Midbrain (tissue), 1 donor: ENCODE measurements at places on chromosomes 2 and 18.

GRCh38 chr2:204272089-204272488 is 273.2 kb upstream of the PARD3B start:
- no peak for DNase-seq

DNA sequence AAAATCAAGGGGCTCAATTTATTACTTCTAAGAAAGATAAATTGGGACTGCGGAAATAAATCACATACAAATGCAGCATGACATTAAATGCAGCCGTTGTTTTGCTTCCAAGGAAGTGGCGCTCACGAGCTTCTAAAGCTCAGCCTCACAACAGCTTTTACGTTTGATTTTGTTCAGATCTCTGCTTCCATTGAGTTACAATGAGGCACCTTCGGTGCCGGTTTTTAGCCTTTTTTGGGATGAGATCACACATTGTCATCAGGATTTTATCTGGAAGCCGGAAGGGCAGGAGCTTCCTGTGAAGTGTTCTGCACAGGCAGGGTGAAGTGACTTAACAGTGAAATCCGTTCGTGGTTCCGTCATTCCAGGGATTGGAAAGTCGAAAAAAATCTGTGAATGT is 209.8 kb downstream of the DCDC2C start:
- no peak for DNase-seq

DNA sequence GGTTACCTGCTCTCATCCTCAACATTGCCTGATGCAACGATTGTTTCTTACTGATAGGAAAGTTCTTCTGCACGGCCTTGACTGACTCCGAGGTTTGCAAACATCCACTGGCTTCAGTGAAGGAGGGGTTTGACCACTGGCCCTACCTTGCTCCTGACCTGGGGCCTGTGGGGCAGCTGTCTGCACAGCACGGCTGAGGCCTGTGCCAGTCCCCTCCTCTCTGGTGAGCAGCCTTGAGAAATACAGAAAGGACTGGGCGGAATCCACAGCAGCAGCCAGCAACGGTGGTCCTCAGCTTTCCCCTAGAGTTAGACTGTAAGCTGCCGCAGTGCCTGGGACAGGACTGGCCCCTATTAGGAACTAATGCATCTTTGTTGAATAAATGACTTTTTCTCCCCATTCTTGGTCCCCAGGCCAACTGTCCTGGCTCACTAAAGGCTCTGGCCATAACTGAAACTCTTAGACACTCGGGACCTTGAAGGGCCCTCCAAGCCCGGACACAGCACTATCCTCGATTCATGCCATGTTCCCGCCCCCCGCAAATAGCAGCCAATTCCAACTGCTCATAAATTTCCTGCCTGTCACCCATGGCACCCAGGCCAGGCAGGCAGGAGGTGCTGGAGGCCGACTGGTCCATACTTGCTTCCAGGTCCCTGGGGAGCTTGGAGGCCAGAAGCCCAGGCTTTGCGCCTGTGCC is 26.7 kb downstream of the ATOH8 start:
- no peak for DNase-seq

GRCh38 chr2:236986524-236987330 is 99.0 kb upstream of the COPS8 start:
- no peak for DNase-seq

GRCh38 chr2:161343235-161343634 is 35.0 kb downstream of the PSMD14 start:
- DNase-seq: no peak

GRCh38 chr2:237901932-237902850 is 42.8 kb downstream of the RAMP1 start:
- DNase-seq: no peak

DNA sequence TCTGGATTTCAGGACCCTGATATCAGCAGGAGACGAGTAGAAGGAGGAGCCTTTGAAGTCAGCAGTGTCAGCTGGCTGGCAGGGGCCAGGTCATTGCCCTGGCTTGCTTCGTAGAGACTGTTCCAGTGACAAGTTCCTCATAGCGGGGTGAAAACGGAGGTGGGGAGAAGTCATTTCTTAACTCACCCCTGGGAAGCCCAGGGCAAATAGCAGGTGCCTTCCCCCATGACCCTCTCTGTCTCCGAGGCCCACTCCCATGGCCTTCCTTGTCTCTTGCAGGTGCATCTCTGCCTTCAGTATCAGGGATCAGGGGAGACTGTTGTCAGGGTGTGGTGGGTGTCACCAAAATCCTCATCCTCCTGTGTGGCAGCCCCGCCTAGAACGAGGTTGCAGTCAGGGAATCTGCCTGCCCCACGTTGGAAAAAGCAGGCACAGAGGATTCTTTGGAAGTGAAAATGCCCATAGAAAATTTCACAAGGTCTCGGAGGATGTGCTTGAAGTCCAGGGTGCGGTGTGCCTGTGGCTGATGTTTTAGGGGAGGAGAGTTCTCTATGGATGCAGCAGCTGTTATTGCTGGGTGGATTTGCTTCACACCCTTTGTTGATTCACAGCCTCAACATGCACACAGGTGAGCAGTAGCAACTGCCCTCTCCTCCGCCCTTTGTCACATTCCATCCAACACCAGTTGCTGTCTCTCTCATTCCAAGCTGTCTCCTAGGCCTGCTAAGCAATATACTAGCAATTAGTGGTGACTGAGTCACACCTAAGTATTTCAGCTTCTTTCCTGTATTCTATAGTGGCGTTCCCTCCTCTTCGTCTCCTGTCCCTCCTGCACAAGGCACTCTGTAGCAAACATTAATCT is 142.6 kb upstream of the FHL2 start:
- no peak for DNase-seq

GRCh38 chr18:33611525-33612135 is 33.6 kb downstream of the ASXL3 start:
- no peak for DNase-seq

GRCh38 chr2:63078852-63079606 is 28.4 kb downstream of the OTX1 start:
- DNase-seq: no peak

GRCh38 chr2:1586923-1587840 is 157.1 kb downstream of the PXDN start:
- DNase-seq: no peak

- no peak for DNase-seq
Measured at GRCh38 chr2:138621139-138621538, 119.6 kb downstream of the SPOPL start.

DNA sequence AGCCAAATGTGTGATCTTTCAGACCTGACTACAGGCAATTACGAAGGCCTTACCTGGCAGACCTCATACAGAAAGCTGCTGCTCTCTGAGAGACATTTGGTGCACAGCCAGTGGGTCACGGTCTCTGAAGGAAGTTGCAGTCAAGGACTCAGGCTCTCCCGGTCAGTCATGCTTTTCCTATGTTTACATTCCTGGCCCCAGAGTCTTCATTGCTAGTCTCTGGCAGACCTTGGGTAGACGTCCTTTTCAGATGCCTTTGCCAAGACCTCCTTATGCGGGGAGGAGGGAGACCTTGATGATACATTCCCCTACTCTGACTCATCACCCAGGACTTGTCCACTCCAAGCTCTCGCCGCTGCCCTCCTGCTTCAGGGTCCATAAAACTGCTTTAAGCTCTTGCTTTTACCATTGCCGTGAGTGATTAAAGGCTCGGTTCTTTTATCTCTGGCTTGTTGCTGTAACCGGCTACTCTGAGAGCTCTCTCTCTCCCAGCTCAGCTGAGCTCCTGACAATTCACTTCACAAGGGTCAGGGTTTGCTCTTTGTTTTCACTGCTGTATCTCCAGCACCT is 62.0 kb upstream of the SLC35F5 start:
- no peak for DNase-seq

DNA sequence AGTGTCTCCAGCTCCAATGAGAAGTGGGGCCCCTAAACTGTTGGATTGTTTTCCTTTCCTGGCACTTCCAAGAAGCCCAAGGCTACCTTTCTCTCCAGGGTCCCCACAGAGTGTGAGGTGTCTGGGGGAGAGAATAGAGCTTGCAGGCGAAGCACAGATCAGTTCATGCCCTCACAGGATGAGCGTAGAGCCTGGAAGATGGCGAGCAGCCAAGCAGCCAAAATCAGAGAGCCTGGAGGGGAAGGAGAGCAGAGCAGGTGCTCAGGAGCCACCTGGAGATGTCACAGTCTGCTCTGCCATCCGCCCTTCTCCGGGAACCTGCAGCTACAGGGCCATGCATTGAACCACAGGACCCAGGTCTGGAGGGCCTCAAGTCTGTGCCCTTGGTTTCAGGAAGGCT is 54.7 kb upstream of the TCF7L1 start:
- no peak for DNase-seq

DNA sequence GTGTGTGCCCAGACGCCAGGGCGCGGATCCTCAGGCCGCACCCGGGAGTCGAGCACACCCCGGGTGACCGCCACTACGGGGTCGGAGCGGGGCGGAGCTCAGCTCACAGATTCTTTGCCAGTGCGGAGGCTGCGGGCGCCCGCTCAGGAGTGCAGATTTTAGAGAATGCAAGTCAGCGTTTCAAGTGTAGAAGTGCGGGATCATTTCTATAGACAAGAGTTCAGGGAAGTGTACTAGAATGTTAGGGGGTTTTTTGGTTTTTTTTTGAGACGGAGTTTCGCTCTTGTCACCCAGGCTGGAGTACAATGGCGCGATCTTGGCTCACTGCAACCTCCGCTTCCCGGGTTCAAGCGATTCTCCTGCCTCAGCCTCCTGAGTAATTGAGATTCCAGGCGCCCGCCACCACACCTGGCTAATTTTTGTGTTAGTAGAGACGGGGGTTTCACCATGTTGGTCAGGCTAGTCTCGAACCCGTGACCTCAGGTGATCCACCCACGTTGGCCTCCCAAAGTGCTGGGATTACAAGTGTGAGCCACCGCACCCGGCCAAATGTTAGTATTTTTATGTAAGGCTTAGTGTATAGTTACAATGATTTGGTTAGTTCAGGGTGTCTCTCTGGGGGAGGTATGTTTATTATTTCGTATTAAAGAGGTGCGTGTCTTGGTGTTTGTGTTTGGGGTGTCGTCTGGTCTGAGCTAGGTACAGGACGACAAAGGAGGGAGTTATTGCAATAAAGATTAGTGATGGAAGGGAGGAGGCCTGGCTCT is 619 bp upstream of the FAM168B start:
- DNase-seq: peak; percentile 88

DNA sequence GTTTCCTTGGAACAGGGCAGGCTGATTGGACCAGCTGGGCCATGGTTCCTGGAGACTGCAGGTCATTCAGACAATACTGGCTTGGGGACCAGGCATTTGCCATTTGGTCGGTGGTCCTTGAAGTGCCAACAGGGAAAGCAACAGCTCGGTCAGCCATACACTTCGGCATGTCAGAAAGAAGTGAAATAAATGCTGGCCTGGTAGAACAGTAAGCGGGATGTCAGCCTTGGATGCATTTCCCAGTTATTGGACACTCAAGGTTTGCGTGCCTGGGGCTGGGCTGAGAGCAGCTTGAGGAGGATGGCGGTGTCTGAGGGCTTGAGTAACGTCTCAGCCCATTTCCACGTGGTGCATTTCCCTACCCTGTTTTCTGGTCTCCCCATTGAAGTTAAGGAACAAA is 75.4 kb downstream of the NCK2 start:
- no peak for DNase-seq

DNA sequence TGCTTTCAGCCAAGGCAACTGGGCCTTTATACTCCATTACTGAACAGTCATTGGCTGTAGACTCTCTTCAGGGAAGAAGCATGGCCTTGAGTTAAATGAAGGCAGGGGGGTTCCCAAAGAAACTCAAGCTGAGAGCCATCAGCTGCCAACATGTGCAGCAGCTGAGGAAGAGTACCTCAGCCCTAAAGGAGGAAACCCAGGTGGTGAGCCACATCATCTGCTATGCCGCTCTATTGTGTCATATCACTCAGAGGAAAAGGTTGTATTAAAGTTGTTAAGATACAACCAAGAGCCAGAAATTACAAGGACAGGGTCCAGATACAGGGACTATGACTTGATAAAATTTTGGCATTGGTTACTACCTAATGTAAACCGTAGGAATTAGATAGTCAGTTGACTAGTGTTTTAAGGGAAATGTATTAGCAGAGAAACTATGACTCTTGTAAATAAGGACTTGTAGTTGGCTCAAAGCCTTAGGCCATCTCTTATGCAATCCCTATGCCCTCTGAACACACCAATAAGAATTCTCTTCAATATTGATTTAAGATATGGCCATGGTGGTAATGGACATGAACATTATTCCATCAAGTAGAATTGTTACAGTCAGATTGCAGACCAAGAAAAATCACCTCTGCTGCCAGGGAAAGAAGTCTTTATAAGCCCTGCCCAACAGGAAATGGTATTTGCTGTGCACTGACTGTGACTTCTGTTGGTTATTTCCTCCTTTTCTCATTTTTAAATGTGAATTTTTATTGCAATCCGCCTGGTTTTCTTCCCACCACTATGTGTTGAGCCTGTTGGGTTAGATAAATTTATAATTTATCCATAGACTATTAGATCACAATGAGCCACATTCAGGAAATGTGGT is 9.2 kb upstream of the LRPPRC start:
- no peak for DNase-seq

DNA sequence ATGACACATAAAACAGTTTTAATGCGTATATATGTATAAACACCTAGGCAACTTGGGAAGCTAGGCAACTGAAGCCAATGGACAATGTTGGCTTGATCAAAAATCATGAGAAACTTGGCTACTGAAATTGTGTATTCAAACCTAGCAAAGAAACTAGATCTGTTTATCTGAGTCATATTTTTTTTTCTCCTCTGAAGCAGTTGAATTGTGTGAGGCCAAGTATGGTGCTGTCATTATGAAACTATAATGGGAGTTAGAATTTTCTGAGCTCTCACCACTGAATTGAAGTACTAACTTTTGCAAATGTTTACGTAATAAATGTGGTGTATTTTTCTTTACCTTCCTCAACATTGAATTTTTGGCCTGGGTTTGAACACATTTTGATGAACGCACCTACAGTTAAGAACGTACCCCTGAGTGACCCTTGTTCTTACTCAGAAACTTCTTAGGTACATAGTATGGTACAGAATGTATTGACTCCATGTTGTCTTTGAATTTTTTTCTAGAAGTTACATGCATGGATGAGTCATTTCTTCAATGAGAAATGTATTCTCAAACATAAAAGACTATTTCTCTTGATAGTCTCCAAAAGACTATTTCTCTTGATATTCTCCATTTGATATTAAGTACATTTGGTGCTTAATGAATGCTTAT is 23.8 kb downstream of the CD28 start:
- DNase-seq: no peak

DNA sequence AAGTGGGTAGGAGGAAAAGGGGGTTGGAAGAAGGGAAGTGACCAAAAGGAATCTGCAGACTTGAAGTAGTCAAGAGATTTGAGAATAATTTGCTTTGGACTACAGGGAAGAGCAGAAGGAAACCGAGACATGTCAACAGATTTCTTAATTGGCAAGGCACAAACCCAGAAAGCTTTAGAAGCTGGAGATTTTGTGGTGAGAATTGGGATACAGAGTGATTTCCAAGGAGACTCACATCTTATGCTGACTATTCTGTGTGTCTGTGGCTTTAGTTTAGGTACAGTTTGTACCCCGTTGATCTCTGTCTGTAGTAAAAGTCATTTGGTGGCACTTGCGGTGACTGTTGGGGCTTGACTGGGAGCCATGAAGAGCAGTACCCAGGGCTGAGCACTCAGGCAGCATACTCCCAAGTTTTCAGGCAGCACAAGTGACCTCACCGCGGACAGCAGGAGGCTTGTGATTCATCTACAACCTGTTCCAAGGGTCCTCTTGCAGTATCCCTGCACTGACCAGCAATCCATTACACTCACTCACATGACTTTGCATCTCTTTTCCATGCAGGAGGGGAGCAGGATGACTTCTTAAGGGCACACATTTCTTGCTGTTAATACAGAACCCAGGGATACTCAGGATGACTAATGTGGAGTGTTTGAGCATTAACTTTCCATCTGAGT is 97.1 kb upstream of the TNP1 start:
- DNase-seq: no peak

- no peak for DNase-seq
Measured at GRCh38 chr18:11587432-11587831, 22.0 kb upstream of the SLC35G4 start.

- no peak for DNase-seq
Measured at GRCh38 chr2:166088634-166089033, 39.2 kb downstream of the SCN1A start.
